Chondrocyte (in vitro differentiated cells): ENCODE measurements at places on chromosomes 6 and 20. TPM values are rescaled to one million over a fixed set of nuclear protein-coding genes. Genes with fewer than 3 reads are reported as not detected.
A peak's percentile ranks its signal among the peaks of the same experiment; 100 is the strongest.

Gene MTCH1
- total RNA-seq = 188 to 208 TPM (median 190 TPM) in 3 replicates

Gene TBC1D20
- total RNA-seq = 56.2 to 64.7 TPM (median 64.0 TPM) in 3 replicates

Gene GPR63
- 1.1 to 1.2 TPM (median 1.2 TPM) in 3 replicates for total RNA-seq

Gene PRND
- not detected in 3 replicates for total RNA-seq

Gene STMND1
- total RNA-seq = not detected in 3 replicates

DNA sequence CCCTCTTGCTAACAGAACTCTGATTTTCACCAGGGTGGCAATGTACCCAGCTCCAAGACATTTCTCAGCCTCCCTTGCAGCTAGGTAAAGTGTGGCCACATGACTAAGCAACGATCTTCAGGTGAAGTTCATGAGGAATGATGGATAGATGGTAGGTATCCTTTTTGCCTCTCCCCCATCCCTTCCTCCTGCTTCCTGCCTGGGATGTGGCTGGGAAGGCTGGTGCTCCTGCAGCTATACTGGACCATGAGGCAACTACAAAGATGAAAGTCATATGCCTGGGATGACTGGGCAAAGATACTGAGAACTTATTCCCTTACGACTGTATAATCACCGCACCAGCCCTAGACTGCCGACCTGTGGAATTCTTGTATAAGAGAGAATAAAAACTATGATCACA lies 13.4 kb downstream of the ZNF335 start:
- peak; percentile 8 for DNase-seq

GRCh38 chr20:56943946-56944945 lies 315.1 kb downstream of the TFAP2C start:
- no peak for DNase-seq

DNA sequence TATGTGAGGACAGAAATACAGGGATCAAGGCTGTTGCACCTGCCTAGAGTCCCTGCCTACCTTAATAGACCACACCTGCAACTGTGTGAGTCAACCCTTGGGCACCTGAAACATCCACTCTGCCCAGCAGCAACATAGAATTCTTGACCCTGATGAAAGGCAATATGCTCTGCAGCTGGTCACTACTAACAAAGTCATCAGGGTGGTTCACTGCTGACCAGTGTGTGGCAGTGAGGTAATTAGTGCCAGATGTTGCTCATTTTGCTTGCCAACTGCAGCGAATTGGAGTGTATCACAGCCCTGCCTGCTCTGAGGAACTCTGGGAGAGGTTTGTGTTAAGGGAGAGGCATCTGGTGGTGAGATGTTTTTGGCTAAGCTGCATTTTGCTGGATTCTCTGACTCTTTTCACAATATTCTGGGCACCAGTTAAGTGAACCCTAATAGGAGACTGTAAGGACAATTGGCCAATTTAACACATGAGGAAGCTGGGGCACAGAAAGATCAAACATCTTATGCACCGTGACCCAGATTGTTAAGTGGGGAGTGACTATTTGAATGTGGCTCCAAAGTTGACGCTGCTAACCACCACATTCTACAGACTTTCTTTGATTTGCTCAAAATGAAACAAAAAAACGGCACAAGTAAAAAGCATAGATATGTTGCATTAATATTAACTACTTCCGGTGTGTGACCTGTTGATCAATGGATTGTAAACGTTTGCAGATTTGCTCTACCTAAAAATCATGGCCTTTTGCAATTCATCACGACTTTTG lies 61.9 kb upstream of the OPRM1 start:
- DNase-seq = no peak

DNA sequence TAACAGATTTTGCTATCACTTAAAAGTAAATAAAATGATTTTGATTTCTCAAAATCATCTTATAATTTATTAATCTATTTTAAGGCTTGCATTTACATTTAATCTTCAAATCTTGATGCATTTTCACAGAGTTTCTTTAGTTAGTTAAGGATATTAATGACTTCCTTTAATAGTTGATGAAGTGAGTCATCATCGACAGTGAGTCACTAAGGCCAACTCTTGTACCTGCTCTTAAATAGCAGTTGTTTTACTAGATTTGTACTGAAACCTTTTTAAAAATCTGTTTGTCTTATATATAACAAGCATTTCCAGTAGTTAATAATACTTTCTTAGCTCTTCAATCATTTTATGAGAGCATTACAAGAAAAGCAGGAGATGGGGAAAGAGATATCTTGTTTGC lies 191.7 kb downstream of the ESR1 start:
- DNase-seq = no peak

DNA sequence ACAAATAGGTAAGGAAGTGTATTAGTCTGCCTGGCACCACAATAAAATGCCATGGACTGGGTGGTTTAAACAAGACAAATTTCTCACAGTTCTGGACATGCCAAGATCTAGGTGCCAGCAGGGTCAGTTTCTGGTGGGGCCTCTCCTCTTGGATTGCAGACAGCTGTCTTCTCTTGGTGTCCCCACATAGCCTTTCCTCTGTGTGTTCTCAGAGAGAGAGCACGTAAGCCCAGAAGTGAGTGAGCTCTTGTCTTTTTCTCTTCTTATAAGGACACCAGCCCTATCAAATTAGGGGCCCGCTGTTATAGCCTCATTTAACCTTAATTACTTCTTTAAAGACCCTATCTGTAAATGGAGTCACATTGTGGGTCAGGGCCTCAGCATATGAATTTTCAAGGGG lies 28.3 kb downstream of the SMPDL3A start:
- DNase-seq = no peak

GRCh38 chr6:85506441-85507093 lies 56.7 kb downstream of the NT5E start:
- no peak for DNase-seq

DNA sequence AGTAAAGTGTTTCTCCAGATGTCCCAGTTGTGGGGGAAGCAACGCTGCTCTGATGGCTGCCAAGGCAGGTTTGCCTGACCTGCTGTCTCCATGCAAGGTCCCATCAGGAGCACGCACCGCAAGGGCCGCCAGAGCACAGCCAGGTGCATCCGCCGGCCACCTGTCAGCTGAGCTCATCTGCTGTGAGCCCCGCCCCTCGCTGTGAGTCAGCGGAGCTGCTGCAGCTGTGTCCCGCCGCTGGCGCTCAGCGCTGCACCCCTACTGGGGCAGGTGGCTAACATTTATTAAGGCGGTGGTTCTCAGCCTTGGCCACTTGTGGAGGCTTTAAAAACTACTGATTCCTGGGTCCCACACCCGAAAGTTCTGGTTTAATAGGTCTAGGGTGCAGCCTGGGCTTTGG lies 225.7 kb downstream of the UST start:
- no peak for DNase-seq

DNA sequence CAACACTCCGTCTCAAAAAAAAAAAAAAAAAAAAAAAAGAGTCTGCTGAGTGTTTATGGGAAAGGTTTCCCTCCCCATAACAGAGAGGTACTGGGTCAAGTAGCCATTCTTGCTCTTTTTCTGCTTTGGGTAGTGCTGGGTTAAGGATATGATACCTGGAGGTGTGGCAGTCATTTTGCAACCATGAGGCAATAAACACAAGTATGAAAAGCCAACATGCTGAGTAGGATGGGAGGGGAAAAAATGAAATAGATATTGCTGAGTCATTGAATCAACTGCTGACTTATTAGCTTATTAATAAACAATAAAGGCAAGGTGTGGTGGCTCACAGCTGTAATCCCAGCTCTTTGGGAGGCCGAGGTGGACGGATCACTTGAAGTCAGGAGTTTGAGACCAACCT lies 2.3 kb upstream of the TOMM34 start:
- no peak for DNase-seq

DNA sequence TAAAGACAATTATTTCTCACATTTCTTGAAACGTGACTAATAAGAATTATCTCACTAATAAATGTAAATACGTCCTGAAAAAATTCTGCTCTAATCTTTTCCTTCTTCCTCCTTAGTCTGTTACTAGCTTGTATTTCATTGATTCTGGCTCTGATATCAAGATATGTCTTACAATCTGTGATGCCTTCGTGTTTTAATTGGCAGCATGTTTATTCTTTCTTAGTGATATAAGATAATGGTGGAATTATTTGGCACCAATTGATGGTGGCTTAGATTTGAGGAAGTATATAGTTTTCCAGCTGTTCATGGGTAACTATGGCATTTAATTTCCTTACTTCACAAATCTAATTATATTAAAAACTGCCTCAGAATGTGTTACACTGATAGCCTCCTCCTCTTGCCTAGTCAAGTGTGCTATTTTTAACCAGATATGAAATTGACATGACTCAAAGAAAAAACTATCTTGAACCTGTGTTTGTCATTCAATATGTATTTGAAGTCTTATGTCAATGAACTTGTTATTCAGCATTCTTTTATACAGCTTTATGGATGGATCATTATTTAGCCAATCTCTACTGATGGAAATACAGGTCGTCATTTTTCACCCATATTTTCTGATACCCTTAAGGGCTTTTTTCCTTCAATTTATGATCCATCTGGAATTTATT lies 5.3 kb downstream of the CCNC start:
- no peak for DNase-seq
